Fibroblast of the aortic adventitia (primary cell): ENCODE measurements at places on chromosomes 2 and 18.

DNA sequence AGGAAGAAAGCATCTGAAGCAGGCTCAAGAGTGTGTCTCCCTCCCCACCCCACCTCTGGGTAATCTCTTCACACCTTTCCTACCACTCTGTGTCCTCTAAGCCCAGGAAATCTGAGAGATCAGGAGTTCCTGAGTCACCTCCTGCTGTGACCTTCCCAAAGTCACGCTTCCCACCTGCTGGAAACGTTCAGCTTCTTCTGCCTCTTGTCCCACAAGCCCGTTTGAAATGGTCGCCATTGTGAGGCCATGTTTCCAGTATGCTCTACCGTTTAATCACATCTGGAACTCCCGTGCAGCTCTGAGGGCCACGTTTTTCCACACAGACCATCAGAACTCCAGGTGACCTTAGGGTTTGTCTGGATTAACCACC, 25.9 kb downstream of the GREB1 start:
- DNase-seq, result no peak

GRCh38 chr2:46951290-46952064, 35.9 kb upstream of the MCFD2 start:
- DNase-seq, result no peak

DNA sequence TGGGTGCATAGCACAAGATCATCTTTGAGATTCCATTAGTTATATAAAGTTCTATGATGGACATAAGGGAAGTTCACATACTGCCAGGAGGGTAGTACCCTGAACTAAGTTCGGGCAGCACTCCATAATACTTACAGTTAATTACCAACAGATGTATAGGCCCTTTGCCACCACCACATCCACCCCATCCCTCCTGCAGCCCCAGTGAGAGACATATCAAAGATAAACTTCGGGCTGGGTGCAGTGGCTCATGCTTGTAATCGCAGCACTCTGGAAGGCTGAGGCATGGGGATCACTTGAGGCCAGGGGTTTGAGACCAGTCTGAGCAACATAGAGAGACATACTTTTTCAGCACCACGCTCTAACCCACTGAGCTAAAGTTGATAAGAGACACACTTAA, 46.4 kb upstream of the NPAS2 start:
- DNase-seq, result peak; percentile 71

DNA sequence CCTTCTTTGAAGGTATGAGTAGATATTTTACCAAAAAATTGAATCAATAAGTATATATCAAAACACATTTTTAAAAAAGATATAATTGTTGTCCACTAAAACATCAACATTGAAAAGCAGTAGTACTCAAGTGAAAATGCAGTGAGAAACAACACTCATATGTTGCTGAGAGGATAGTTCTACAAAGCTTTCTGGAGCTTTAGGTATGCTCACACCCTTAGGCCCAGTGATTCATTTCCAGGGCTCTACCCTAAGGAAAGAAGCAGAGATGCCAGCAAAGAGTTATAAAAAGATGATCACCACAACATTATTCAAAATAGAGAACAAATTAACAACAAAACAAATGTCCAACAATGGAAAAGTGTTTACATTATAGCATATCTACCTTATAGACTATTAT, 197.3 kb upstream of the CCDC150 start:
- peak; percentile 27 for DNase-seq

- no peak for DNase-seq
These were observed 29.4 kb upstream of the ASNSD1 start for GRCh38 chr2:189631849-189632248.

DNA sequence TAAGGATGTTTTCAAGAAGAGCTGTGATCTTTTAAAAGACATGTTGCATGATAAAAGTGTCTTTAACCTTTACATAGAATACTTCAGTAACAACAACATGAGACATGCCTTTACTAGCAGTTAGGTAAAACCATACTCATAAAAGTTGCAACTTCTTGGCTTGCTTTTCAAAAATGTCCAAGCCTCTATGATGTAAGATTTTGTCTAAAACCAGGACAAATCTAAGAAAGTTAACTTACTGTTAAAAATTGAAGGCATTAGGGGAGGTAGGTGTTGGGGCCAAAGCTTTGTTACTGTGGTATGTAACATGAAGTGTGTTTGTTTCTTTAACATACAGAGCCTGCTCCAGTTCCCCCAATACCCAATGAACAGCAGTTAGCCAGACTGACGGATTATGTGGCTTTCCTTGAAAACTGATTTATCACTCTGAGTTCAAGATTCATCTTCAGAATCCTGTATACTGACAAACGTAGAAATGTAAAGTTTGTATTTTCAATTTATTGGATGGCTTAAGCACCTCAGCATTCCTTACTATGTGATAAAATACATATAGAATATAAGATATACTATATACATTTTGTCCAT, 11.7 kb downstream of the COPS8 start:
- DNase-seq, result peak; percentile 43

- DNase-seq, result peak; percentile 8
These were observed 164.5 kb downstream of the XIRP2 start for GRCh38 chr2:167052825-167053224.
